ENCODE measurements at places on chromosomes 4 and X. TPM values are rescaled to one million over a fixed set of nuclear protein-coding genes. Genes with fewer than 3 reads are reported as not detected.

ARHGEF38 gene
- total RNA-seq = not detected

ARSD gene
- 3.6 TPM for total RNA-seq

SUPT20HL2 gene
- not detected for total RNA-seq

KLB gene
- total RNA-seq = not detected

CENPVL3 gene
- total RNA-seq = not detected

IL2 gene
- 1.4 TPM for total RNA-seq

ARMCX1 gene
- total RNA-seq = 0.72 TPM

RAB39B gene
- 9.4 TPM for total RNA-seq

RNF128 gene
- not detected for total RNA-seq

ZNF718 gene
- 21.6 TPM for total RNA-seq

MTM1 gene
- total RNA-seq = 30.5 TPM

TEX28 gene
- total RNA-seq = not detected

CSAG3 gene
- total RNA-seq = not detected

GAGE12E gene
- not detected for total RNA-seq

NPNT gene
- not detected for total RNA-seq

KDR gene
- not detected for total RNA-seq

TCEAL2 gene
- total RNA-seq = 0.31 TPM

PIR gene
- 1.4 TPM for total RNA-seq

BEX3 gene
- total RNA-seq = 15.1 TPM

PRRG1 gene
- total RNA-seq = not detected

VCX3B gene
- total RNA-seq = not detected

DTHD1 gene
- total RNA-seq = 5.4 TPM

CYBB gene
- total RNA-seq = 4.3 TPM

RHOXF2 gene
- not detected for total RNA-seq

EFHC2 gene
- total RNA-seq = 0.77 TPM

CABS1 gene
- not detected for total RNA-seq

SLC2A9 gene
- total RNA-seq = 1.6 TPM

LRIT3 gene
- total RNA-seq = not detected

HPGD gene
- total RNA-seq = 10.7 TPM

MAP9 gene
- total RNA-seq = 6.3 TPM

PABPC1L2A gene
- not detected for total RNA-seq

NAP1L5 gene
- total RNA-seq = 4.2 TPM

LNX1 gene
- not detected for total RNA-seq

NPFFR2 gene
- not detected for total RNA-seq

TCEAL6 gene
- not detected for total RNA-seq

GIMD1 gene
- not detected for total RNA-seq

SMIM10 gene
- 0.65 TPM for total RNA-seq

PRDX4 gene
- total RNA-seq = 17.0 TPM

NPY5R gene
- not detected for total RNA-seq

ZCCHC18 gene
- total RNA-seq = 8.8 TPM

GRIA3 gene
- total RNA-seq = 0.54 TPM

MAGED2 gene
- total RNA-seq = 77.3 TPM

NUDT11 gene
- total RNA-seq = 0.83 TPM

DHX15 gene
- total RNA-seq = 177 TPM

DDX60 gene
- 141 TPM for total RNA-seq

ELK1 gene
- 53.5 TPM for total RNA-seq

ABCG2 gene
- 0.54 TPM for total RNA-seq

SOWAHB gene
- total RNA-seq = 0.09 TPM

NOP14 gene
- 40.3 TPM for total RNA-seq

PACRGL gene
- total RNA-seq = 11.3 TPM

NUP62CL gene
- 3.5 TPM for total RNA-seq

ARSJ gene
- not detected for total RNA-seq

BST1 gene
- total RNA-seq = 0.91 TPM
